ENCODE measurements at places on chromosomes 13 and 19. TPM values are rescaled to one million over a fixed set of nuclear protein-coding genes. Genes with fewer than 3 reads are reported as not detected.
A peak's percentile ranks its signal among the peaks of the same experiment; 100 is the strongest.

- DNase-seq, result peak; percentile 13
Measured at GRCh38 chr19:18832306-18833140, 764 bp downstream of the UPF1 start.

GRCh38 chr19:13099073-13099999 is 3.3 kb downstream of the LYL1 start:
- DNase-seq, result no peak

DNA sequence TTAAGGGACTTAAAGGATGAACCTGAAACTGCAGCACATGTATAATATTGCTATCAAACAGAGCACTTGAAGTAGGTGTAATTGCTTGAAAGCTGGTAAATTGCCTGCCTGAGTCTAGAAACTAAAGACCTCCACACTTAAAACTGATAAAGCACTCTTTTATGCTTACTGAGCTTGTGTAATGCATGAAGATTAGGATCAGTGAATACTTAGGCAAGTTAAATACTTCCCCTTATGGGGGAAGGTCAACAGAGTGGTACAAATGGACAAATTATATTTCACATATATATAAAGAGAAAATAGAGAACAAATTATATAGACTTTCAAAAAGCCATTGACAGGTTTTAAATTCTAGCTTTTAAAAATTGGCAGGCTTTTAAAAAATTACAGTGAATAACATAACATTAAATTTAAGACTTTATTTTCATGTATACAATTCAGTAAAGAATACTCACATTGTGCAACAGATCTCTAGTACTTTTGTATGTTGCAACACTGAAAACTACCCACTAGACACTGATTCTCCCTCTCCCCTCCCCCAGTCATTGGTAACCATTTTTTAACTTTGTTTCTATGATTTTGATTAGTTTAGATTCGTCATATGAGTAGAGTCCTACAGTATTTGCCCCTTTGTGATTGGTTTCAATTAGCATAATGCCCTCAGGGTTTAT is 23.9 kb downstream of the PIBF1 start:
- DNase-seq, result no peak

DNA sequence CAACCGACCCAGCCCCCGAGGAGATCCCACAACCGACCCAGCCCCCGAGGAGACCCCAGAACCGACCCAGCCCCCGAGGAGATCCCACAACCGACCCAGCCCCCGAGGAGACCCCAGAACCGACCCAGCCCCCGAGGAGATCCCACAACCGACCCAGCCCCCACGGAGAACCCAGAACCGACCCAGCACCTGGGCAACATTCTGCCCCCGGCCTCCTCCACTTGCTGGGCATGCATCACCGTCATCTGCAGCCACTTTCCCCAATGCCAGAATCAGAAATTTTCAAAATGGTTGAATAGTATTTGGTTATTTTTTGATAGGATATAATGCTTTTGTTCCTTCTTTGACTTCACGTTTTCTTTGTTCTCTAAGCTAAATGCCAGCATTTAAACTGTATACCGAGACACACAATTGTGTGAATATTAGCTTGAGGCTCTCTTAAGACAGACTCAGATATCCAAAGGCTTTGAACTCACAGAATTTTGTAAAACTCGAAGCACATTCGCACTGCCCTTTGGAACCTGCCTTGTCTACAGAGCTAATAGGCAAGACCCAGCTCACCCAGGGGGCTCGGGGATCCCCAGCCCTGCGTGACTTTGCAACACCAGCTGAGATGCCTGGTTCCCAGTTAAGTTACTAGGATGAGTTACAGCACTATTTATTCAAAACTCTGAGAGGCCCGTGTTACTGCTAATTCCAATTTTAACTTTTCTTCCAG is 15.5 kb upstream of the RASA3 start:
- no peak for DNase-seq

The IRF2BP1 gene
- 18.1 TPM for total RNA-seq

DNA sequence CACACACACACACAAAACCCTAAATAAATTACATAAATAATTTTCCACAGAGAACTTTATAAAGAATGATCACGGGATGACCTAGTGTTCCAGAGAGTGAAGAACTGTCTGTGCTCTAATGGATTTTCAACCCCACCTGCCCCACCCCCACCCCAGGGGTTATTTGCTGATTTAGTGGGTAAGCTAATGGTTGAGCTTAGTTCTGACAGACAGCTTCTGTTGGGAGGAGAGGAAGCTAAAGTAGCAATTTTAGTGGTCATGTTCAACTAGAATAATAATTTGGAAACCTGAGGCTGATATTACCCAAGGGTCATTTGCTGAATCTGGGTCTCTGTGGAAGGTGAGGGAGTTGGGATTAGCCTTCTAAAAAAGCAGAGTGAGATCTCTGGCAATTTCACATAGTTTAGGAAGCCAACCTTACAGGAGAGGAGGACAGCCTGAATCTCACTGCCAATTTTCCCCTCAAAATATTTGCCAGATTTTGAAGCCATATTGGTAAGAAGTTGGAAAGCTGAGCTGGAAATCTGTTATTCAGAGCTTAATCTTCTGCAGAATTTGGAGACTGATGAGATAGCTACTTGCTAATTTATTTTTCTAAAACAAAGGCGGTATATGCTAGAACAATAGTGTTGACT is 68.7 kb downstream of the POSTN start:
- no peak for DNase-seq

GRCh38 chr13:82058364-82058763 is 1717.4 kb upstream of the SPRY2 start:
- no peak for DNase-seq

The FAAP24 gene
- 1.7 TPM for total RNA-seq

The PLEKHA4 gene
- total RNA-seq, result 1.5 TPM

The MAMSTR gene
- total RNA-seq, result 1.1 TPM

The CYP2A6 gene
- total RNA-seq, result not detected

DNA sequence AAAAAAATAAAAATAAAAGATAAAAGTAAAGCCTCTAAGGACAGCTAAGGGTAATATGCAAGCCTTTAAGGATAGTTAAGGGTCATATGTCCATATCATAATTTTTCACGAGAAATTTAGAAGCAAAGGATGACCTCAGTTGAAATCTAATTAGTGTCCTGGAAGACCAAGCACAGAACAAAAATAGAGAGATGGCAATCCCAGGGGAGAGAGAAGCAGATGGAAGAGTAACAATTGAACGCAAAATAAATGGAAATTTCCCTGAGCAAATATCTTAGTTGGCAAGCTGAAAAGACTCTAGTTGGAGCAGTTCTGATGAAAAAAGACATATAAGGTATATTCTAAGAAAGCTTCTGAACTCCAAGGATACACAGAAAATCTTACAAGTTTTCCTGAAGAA is 275.4 kb downstream of the NALCN start:
- peak; percentile 61 for DNase-seq

- DNase-seq, result peak; percentile 26
Measured at GRCh38 chr13:25927932-25928331, 123.9 kb downstream of the SHISA2 start.

- DNase-seq, result no peak
Measured at GRCh38 chr13:79406597-79406908, 498 bp upstream of the RBM26 start.

GRCh38 chr13:87535911-87536310 is 135.3 kb upstream of the SLITRK5 start:
- no peak for DNase-seq

- no peak for DNase-seq
Measured at GRCh38 chr13:114310956-114311355, 3.3 kb upstream of the CHAMP1 start.

The C13orf42 gene
- total RNA-seq, result not detected

DNA sequence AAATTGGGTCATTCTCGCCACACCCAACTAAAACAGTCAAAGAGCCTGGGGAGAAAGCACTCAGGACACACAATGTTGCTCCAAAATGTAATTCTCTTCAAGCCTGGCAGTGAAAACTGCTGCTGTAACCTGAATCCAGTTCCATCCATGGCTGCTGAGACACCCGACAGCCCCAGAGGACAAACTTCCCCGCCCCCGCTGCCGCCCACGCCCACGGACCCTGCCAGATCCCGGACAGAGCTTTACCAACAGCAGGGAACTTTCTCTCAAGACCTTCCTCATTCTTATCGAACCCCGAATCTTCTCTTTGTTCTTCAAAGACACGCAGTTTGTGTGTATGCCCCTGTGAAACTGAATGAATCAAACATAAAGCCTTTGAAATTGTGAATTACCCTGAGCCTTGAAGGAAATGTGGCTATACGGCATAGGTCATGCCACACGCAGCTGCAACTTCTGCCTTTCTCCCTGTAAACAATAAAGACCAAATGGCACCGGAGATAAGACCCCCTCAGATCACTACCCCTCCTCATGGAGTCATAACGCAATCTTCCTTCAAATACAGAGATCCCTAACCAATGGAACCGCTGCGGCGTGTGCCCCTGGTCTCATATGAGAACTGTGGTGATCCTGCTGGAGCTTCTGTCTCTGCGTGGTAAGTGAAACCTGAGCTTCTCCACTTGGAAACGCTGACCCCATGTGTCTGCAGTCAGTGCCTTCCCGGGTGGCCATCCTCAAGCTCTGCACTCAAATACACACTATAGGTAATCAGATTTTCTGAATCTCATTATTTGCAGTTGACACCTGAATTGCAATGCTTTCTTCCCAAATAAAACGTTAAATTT is 4.8 kb upstream of the LAMP1 start:
- DNase-seq, result no peak

The CEACAM4 gene
- total RNA-seq, result not detected

The IFT88 gene
- total RNA-seq, result 30.2 TPM
